Immature natural killer cell (primary cell): ENCODE measurements at places on chromosomes 7 and 10. TPM values are rescaled to one million over a fixed set of nuclear protein-coding genes. Genes with fewer than 3 reads are reported as not detected.
A peak's percentile ranks its signal among the peaks of the same experiment; 100 is the strongest.

NOC3L gene
- 6.7 TPM for polyA plus RNA-seq

TRIM73 gene
- 0.69 TPM for polyA plus RNA-seq

EPHA1 gene
- 0.22 TPM for polyA plus RNA-seq

MOGAT3 gene
- not detected for polyA plus RNA-seq

PLPP4 gene
- not detected for polyA plus RNA-seq

ACSL5 gene
- polyA plus RNA-seq, result 86.5 TPM

EMX2 gene
- not detected for polyA plus RNA-seq

IFIT5 gene
- polyA plus RNA-seq, result 9.2 TPM

FXYD4 gene
- not detected for polyA plus RNA-seq

GRCh38 chr10:12501841-12502525 lies 152.6 kb downstream of the CAMK1D start:
- DNase-seq, result no peak

- DNase-seq, result no peak
Observed at GRCh38 chr7:33671531-33672262, 233.6 kb upstream of the BMPER start.

- no peak for DNase-seq
Observed at GRCh38 chr10:125057158-125058001, 103.0 kb downstream of the CTBP2 start.

- DNase-seq, result no peak
Observed at GRCh38 chr7:53358269-53358668, 322.8 kb downstream of the POM121L12 start.

DNA sequence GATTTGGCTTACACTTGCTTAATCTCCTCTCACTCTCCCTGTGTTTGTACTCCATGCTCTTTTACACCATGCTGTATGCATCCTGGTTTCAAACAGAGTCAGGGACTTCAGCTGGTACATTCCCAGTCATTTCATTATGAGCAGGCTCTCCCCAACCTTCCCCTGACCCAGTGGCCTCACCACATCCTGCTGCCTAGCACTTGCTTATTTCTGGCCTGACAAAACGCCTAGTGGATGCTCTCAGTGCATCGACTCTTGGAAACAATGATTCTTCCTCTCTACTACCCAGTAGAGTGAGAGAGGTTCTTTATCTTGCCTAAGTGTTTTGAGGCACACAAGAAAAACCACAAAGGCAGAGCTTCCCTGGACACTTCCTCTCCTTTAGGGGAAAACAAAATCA lies 63.4 kb downstream of the CAV1 start:
- no peak for DNase-seq

GRCh38 chr7:127680983-127681382 lies 29.0 kb downstream of the SND1 start:
- DNase-seq, result no peak

- peak; percentile 22 for DNase-seq
Observed at GRCh38 chr7:138980563-138981291, 462 bp downstream of the KIAA1549 start.

GRCh38 chr7:3747467-3747866 lies 446.4 kb downstream of the SDK1 start:
- no peak for DNase-seq

GRCh38 chr10:7193369-7193768 lies 217.5 kb downstream of the SFMBT2 start:
- no peak for DNase-seq

DNA sequence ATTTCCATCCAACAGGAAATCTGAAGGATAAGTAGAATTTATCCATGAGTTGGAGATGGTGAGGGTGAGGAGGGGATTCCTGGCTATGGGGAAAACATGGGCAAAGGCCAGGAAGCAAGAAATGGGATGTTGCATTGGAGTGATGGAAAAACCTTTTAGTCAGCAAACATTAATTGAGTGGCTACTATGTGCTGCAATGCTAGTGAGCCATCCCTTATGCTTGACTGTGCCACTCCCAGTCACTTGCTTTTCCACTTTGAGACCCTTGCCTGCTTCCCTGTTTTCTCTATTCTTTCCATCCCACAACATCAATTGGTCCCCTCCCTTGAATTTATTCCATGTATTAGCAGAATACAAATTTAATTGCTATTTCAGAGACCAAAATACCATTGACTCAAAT lies 252.7 kb upstream of the HABP2 start:
- DNase-seq, result no peak

- DNase-seq, result no peak
Observed at GRCh38 chr7:146008293-146008692, 108.3 kb upstream of the CNTNAP2 start.

DNA sequence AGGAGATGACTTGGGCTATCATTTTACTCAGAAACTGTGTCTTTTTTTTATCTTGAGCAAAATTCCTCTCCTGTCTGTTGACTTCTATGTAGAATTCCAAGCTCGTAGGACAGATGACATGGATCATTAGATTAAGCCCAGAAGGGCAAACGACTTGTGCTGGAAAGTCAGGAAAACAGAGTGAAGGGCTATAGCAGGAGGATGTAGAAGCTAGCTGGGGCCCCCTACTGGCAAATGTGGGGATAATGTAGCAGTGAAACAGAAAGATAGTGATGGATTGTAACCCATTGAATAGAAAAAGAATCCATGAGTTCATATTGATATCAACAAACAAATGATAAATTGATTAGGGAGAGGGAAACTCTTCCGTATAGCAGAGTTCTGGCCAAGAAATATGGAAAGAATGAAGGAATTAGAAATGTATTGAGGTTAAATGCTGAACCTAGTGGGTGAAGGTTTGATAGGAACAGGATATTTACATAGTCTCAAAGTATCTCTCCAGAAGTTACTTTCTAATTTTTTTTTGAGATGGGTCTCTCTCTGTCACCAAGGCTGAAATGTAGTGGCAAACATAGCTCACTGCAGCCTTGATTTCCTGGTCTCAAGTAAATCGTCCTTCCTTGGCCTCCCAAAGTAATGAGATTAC lies 103.6 kb downstream of the LYZL1 start:
- no peak for DNase-seq

GRCh38 chr10:112639298-112639697 lies 192.3 kb downstream of the VTI1A start:
- no peak for DNase-seq

DNA sequence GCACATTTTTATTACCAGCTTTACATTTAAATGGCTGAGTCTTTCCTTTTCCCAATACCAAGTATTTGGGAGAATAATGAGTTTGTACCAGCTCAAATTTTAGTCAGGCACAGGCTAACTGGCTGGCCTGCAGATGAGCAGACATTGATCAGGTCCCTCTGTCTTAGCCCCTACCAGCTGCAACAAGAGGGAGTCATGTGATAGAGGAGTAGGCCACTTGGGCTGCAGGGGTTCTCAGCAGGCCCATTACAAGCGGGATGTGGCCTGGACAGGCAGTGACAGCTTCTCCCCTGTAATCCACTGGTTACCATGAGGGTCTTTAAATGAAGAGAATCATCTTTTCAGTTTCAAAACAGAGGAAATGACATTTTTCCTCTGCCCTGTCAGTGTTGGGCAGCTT lies 283.6 kb downstream of the SUGCT start:
- no peak for DNase-seq

DNA sequence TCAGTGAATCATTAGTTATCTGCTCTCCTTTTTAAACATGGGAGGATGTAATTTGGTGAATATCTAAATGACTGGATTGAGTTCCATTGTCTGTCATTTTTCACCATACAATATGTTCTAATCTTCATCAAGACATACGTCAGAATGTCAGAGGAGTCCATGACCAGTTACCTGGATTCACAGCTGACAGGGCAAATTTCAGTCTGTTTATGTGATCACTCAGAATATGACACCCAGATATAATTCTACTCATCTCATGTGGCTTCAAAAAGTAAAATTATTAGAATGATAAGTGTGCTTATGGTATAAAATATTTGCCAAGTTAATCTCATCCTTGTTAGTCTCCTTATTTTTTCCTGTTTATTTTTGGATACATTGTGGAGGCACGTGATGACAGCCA lies 150.2 kb downstream of the CDC14C start:
- no peak for DNase-seq
